GM23338 (cell line): ENCODE measurements at places on chromosomes 3 and 15. TPM values are rescaled to one million over a fixed set of nuclear protein-coding genes. Genes with fewer than 3 reads are reported as not detected.

TARS3 gene
- total RNA-seq = 15.4 and 16.5 TPM in 2 replicates

GPR87 gene
- not detected in 2 replicates for total RNA-seq

DNA sequence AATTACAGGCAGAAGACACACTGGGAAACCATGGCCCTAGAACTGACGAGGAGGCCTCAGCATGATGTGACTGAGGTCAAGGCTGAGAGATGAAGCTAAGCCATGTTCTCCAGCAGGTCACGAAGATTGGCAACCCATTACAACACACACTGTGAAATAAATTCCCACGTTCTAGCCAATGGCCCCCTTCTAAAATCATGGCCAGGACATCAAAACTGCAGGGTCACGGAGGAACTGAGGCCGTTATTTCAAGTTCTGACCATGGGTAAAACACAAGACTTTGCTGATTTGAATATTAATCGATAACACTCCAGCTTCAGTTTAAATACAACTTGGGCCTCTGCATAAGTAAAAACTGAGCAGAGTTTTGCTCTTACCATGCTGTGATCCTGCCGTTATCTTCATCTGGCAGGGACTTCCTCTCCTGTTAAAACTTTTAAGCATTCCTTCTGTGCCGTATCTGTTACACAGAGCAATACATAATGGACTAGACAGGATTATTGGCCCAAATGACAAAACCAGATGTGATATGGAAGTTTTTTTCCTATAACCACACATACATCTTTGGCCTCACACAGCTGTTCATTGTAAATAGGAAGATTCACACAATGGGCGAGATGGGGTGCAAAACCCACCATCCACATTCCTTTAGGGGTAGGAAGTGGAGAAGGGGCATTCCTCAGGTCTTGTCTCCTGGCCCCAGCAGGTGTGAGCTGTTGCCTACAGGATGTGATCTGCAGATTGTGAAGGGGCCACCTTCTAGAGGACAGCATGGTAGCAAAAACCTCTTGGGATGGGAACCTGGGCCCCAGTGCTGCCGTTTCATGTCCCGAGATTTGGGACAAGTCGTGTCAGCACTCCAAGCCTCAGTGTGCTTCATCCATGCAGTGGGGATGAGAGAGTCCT, 207.4 kb downstream of the OPA1 start:
- H3K4me3 ChIP-seq = no peak overlapping the region
- no peaks in the 10 kb centered on the region for H3K27me3 ChIP-seq
- DNase-seq = no peak
- 0 out of 2 replicates have a peak, but pooled peaks cover 3% of the 10 kb centered on the region for H3K4me1 ChIP-seq
- H3K27ac ChIP-seq = no peak overlapping the region
- H3K36me3 ChIP-seq = no peaks in the 10 kb centered on the region

- no peaks in the 10 kb centered on the region for H3K36me3 ChIP-seq
- no peaks in the 10 kb centered on the region for H3K4me1 ChIP-seq
- no peak for DNase-seq
- no peaks in the 10 kb centered on the region for H3K27me3 ChIP-seq
- no peak overlapping the region for H3K27ac ChIP-seq
- no peak overlapping the region for H3K4me3 ChIP-seq
Observed at GRCh38 chr3:32261545-32261944, 23.1 kb downstream of the CMTM8 start.
